H1 (cell line): ENCODE measurements at places on chromosomes 11 and 22. TPM values are rescaled to one million over a fixed set of nuclear protein-coding genes. Genes with fewer than 3 reads are reported as not detected.

The SEZ6L gene
- total RNA-seq = 0.06 and 0.11 TPM in 2 replicates

DNA sequence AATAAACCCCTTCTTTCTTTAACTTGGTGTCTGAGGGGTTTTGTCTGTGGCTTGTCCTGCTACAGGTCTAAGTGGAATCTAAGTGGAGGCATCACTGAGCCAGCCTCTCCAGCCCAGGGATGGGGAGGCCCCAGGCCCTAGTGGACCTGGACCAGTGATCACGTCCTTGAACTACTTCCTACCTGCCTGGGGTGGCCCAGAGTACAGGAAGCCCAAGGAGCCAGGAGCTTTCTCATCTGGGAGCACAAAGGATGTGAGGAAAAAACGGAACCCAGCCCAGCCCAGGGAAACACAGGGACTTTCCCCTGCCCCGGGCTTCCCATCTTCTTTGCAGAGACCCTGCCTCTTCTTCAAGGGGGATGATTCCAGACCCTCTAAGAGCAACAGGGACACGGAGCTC lies 3.5 kb upstream of the CD5 start:
- no peak for DNase-seq

The TMEM121B gene
- 6.7 and 6.9 TPM in 2 replicates for total RNA-seq

DNA sequence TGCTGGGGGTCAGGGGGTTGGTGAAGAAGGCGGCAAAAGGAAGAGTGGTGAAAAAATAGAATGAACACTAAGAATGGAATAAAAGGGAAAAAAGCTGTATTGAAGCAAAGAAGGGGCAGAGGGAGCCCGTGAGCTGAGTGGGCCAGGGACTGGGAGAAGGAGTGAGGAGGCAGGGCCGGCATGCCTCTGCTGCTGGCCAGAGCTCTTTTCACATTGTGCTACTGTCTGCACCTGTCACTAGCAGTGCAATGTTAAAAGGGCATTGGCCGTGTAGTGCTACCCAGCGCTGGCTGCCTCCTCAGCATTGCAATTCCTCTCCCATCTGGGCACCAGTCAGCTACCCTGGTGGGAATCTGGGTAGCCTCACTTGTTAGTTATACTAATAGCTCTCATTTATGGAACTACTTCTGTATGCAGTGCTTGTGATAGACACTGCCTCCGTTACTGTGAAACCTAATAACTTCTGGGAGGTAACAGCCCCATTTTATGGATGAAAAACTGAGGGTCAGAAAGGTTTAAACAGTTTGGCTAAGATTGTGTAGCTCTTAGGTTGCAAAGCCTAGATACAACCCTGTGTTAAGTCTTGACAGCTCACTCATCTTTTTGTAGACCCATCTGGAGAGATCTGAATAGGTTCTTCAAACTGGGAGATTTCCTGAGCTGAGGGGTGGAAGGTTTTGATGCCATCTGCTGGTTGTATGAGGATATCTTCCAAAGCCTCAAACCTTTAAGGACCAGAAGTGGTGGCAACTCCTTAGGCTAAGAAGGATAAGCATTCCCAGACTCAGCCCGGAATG lies 8.5 kb downstream of the YPEL4 start:
- DNase-seq = no peak

DNA sequence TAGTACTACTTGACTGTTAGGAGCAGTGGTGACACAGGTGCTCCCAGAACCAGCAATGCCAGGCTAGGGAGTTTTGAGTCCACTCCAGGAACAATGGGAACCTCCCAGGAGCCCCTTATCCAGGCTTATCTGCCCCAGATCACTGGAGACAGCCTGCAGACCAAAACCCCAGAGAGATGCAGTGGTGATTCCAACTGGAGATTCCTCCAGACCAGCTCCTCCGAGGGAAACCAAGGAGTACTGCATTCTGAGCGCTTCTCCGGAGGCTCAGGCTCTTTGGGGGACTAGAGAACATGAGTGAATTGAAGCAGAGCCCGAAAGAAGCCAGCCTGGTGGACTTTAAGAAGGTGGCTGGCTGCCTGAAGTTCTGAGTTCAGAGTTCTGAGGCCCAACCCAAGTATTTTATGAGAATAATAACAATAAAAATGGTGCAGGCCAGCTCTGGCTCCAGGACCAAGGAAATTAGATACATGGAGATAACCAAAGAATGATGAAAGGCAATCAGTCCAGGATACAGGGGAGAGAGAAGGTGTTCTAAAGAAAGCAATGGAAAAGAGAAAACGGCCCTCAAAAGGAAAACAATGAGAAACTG lies 1.3 kb upstream of the TMEM25 start:
- DNase-seq = peak; percentile 51

GRCh38 chr11:117145393-117145761 lies 1.3 kb downstream of the PAFAH1B2 start:
- DNase-seq = no peak

GRCh38 chr11:17651681-17652080 lies 67.7 kb upstream of the MYOD1 start:
- DNase-seq = no peak

- DNase-seq = no peak
Measured at GRCh38 chr11:91394727-91395414, 829.7 kb upstream of the FAT3 start.

The SLC17A6 gene
- total RNA-seq = 0.73 and 1.6 TPM in 2 replicates

- no peak for DNase-seq
Measured at GRCh38 chr11:18714443-18714780, 11.6 kb downstream of the IGSF22 start.

The SCGB1A1 gene
- total RNA-seq = not detected in 2 replicates

GRCh38 chr11:3041699-3042441 lies 15.4 kb downstream of the CARS1 start:
- DNase-seq = no peak

DNA sequence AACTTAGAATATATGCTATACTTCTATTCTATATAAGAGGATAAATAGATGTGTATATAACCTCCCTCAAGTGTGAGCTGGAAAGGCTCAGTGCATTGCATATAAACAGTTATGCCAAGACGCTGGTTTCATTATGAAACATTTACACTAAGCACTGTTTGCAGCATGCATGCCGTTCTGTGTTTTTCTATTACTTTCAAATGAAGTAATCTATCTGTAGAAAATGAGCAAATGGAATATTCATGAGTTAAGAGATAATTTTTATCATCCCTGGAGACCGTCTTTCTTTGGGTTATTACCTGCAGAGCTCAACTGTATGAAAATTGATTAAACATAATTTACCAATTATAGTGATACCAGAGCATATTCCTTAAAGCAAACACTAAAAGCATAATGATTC lies 925.7 kb upstream of the CCDC90B start:
- no peak for DNase-seq

GRCh38 chr11:64449381-64450167 lies 90.6 kb downstream of the RPS6KA4 start:
- DNase-seq = peak; percentile 89

GRCh38 chr11:104546501-104546900 lies 351.8 kb downstream of the CASP12 start:
- no peak for DNase-seq

The CABP7 gene
- 0.20 and 0.34 TPM in 2 replicates for total RNA-seq

DNA sequence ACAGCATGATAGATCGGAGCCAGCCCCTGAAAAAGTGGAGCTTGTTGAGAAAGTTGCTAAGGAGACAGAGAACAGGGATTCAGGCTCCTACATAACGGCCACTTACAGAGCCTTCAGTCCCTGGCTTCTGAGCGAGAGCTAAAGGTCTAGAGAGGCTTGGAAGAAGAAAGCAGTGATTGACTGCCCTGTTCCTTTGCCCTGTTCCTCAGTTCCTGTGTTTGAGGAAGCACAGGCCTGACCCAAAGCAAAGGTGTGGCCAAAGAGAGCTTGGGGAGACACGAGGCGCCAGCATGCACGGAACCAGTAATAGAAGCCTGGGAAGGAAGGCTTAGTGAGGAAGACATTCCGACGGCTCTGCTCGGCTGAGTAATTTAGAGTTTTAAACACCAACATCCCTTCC lies 74.1 kb upstream of the CSNK2A3 start:
- no peak for DNase-seq

The PKDREJ gene
- total RNA-seq = 0.04 and 0.11 TPM in 2 replicates

The RTN4RL2 gene
- total RNA-seq = 23.7 and 24.4 TPM in 2 replicates

DNA sequence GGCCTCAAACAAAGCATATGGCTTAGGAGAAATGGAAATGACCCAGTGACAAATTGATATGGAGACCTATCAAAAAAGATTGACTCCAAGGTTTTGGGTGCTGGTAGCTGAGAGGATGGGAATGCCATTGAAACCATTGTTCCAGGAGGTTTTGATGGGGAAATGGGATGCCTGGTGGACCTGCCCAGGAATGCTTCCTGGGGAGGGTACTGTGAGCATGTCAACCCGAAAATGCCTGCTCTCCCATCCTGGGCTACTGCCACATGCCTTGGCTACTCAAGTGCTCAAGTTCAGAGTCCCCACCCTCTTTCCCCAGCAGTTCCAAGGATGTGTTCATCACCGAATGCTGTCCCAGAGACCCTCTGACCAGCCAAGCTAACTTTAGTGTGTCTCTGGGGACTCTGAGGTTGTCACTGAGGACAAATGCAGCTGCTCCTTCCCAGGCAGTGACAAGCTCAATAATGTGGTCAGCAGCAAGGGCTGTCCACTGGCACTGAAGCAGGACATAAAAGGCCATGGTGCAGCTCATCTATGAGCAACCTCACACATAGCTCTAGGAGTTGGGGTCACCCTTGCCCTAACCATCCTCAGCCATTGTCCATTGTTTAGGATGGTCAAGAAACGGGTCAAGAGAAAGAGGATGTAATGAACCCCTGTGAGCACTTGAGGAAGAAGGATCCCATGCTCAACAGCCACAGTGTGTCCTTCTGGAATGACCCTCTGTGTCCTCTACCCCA lies 83.7 kb downstream of the TRIM29 start:
- no peak for DNase-seq

The ASCL3 gene
- not detected in 2 replicates for total RNA-seq

GRCh38 chr11:55503449-55503848 lies 50.8 kb upstream of the OR4C15 start:
- no peak for DNase-seq

The ARHGAP20 gene
- 0.11 and 0.28 TPM in 2 replicates for total RNA-seq

DNA sequence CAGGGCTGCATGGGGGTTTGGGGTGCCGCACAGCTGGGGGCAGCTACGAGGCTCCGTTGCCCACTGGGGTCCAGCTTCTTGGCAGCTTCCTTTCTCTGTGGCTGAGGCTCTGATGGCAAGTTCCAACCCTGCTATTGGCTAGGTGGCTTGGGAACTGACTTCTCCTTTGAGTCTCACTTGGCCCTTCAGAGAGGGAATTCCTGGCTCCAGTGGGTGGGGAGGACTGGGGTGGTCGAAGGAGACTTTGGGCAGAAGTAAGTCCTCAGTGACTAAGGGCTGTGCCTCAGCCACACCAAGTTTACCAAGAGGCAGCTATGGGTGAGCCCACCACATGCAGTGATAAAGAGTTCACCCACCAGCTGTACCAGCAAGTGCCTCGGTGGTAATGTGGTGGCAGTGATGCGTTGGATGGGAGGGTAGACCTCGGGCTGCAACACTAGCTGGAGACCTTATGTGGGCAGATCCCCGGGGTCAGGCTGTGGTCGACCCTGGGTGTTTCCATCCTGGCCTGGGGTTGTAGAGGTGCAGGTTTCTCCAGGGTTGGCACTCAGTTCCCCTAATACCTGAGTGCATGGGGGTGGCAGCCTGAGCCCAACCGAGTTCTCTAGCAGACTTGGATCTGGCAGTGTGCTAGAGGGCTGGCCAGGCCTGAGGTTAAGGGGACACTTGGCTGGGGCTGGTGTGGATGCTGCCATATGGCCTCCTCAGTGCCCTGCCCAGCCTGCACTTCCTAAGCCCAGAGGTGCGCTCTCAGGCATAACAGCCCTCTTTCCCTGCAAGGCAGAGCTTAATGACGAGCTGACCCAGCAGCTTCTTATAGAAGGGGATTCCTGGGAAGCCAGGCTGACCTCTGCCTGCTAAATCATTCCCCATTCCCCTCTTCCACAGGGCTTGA lies 197.0 kb upstream of the CADM1 start:
- no peak for DNase-seq

- DNase-seq = no peak
Measured at GRCh38 chr11:9575260-9576240, 2.1 kb downstream of the WEE1 start.

DNA sequence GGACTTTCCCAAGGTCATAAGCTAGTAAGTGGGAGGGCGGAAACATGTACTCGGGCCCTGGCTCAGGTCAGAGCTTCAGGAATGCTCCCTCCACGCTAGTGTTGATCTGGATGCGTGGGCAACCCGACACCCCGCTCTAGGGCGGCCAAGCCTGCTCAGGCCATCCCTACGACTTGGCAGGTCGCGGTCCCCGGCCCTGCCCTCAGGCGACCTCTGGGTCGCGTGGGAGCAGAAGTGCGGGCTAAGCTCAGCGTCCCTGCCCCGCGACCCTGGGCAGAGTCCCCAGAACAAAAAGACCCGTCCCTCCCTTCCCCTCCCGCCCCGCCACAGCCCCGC lies 781 bp upstream of the TEF start:
- DNase-seq = no peak

DNA sequence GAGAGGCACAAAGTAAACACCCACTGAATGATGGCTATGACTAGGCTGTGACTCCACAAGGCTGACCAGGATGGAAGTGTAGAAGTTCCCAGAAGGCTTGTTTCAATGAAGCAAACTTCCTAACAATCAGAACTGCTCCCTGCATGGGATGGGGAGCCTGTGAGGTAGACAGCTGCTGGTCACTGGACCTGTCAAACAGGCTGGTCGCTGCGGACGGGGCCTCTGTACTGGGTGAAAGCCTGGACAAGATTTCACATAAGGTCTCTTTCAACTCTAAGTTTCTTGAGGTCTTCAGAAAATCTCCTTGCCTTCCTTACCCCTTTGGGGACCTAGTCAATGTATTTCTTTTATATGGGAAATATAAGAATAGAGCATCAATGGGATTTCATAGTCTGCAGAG lies 438.2 kb downstream of the BUD13 start:
- DNase-seq = no peak

- no peak for DNase-seq
Measured at GRCh38 chr11:93166194-93166593, 31.6 kb downstream of the SLC36A4 start.

The MYOD1 gene
- total RNA-seq = not detected in 2 replicates

- DNase-seq = no peak
Measured at GRCh38 chr11:77082838-77083565, 16.2 kb downstream of the CAPN5 start.
